ENCODE measurements at places on chromosomes 1 and 21. TPM values are rescaled to one million over a fixed set of nuclear protein-coding genes. Genes with fewer than 3 reads are reported as not detected.

The NCAM2 gene
- total RNA-seq = 0.51 TPM

The MFN2 gene
- total RNA-seq = 46.0 TPM

The ANKRD34A gene
- total RNA-seq = 1.0 TPM

The FMO2 gene
- not detected for total RNA-seq

The FAM163A gene
- total RNA-seq = not detected

The SPRR2F gene
- not detected for total RNA-seq

The FCRL6 gene
- not detected for total RNA-seq

The C1orf115 gene
- 1.1 TPM for total RNA-seq

The CYP2J2 gene
- total RNA-seq = 2.9 TPM

The MRPL24 gene
- total RNA-seq = 54.6 TPM

The RHCE gene
- 0.38 TPM for total RNA-seq

The RASSF5 gene
- 2.1 TPM for total RNA-seq

The MAB21L3 gene
- total RNA-seq = not detected

The ATP5IF1 gene
- 198 TPM for total RNA-seq

The MAP10 gene
- 2.6 TPM for total RNA-seq

The HTR6 gene
- total RNA-seq = not detected

The GGPS1 gene
- 10.9 TPM for total RNA-seq

The NBPF8 gene
- total RNA-seq = 6.8 TPM

The KRTAP13-2 gene
- total RNA-seq = not detected

The CASP9 gene
- total RNA-seq = 16.0 TPM

The FAM110D gene
- total RNA-seq = not detected

The PRSS38 gene
- total RNA-seq = not detected

The ZNF683 gene
- not detected for total RNA-seq
